ENCODE measurements at places on chromosomes 13 and 19. TPM values are rescaled to one million over a fixed set of nuclear protein-coding genes. Genes with fewer than 3 reads are reported as not detected.

GRCh38 chr13:40582531-40582930, 83.9 kb downstream of the FOXO1 start:
- H3K36me3 ChIP-seq = no peaks in the 10 kb centered on the region
- no peak overlapping the region for H3K4me3 ChIP-seq
- H3K27ac ChIP-seq = no peak overlapping the region
- no peak for DNase-seq
- peaks cover 9% of the 10 kb centered on the region for H3K4me1 ChIP-seq

DNA sequence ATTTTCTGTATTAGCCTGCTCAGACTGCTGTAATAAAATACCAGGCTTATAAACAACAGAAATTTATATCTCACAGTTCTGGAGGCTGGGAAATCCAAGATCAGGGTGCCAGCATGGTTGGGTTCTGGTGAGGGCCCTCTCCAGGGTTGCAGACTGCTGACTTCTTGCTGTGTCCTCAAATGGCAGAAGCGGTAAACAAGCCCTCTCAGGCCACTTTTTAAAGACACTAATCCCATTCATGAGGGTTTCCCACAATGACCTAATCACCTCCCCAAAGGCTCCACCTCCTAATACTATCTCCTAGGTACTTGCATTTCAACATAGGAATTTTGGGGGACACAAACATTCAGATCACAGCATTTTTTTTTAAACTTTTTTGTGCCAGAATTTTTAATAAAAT, 159.3 kb downstream of the PDS5B start:
- H3K27me3 ChIP-seq = no peaks in the 10 kb centered on the region
- H3K36me3 ChIP-seq = no peaks in the 10 kb centered on the region
- H3K4me1 ChIP-seq = no peaks in the 10 kb centered on the region
- no peak overlapping the region for H3K27ac ChIP-seq

The C19orf73 gene
- polyA plus RNA-seq = 5.4 TPM

The MAB21L1 gene
- not detected for polyA plus RNA-seq

- peak within 1 kb of the TSS; percentile 97 for H3K4me3 ChIP-seq
- H3K4me1 ChIP-seq = peaks cover 3% of the 10 kb centered on the region
- H3K27ac ChIP-seq = peak within 1 kb of the TSS; percentile 95
- peak; percentile 62 for DNase-seq
- H3K27me3 ChIP-seq = no peaks in the 10 kb centered on the region
These were observed at the start of gene TSC22D1 for GRCh38 chr13:44575741-44576350. Gene TSC22D1, minus strand, starts transcription at chr13:44576330. Its CDS starts 256 bp downstream, at chr13:44576074.

- H3K27me3 ChIP-seq = no peaks in the 10 kb centered on the region
- H3K27ac ChIP-seq = no peak overlapping the region
- no peaks in the 10 kb centered on the region for H3K4me1 ChIP-seq
- no peak overlapping the region for H3K4me3 ChIP-seq
- DNase-seq = no peak
- no peaks in the 10 kb centered on the region for H3K36me3 ChIP-seq
These were observed 83.5 kb upstream of the ARGLU1 start for GRCh38 chr13:106651442-106651841.

DNA sequence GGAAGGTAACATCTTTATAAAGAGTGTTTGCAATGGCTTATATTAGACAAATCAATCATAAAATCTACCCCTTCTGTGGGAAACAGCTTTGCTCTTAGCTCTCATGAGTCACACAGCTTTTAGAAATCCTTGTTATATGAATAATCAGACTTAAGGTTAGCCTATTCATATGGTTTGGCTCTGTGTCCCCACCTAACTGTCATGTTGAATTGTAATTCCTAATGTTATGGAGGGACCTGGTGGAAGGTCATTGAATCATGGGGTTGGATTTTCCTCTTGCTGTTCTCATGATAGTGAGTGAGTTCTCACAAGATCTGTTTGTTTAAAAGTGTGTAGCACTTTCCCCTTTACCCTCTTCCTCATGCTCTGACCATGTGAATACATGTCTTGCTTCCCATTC, 704.2 kb upstream of the KLHL1 start:
- H3K27ac ChIP-seq = no peak overlapping the region
- DNase-seq = no peak
- no peaks in the 10 kb centered on the region for H3K36me3 ChIP-seq
- no peaks in the 10 kb centered on the region for H3K4me1 ChIP-seq

GRCh38 chr13:76339649-76340048, 546.6 kb downstream of the KCTD12 start:
- no peaks in the 10 kb centered on the region for H3K27me3 ChIP-seq
- H3K4me1 ChIP-seq = no peaks in the 10 kb centered on the region
- H3K36me3 ChIP-seq = no peaks in the 10 kb centered on the region
- no peak overlapping the region for H3K27ac ChIP-seq
- no peak for DNase-seq

- no peaks in the 10 kb centered on the region for H3K4me1 ChIP-seq
- no peaks in the 10 kb centered on the region for H3K27me3 ChIP-seq
- H3K36me3 ChIP-seq = no peaks in the 10 kb centered on the region
- no peak overlapping the region for H3K27ac ChIP-seq
- DNase-seq = no peak
- no peak overlapping the region for H3K4me3 ChIP-seq
These were observed 13.6 kb downstream of the COMP start for GRCh38 chr19:18777301-18778075.

DNA sequence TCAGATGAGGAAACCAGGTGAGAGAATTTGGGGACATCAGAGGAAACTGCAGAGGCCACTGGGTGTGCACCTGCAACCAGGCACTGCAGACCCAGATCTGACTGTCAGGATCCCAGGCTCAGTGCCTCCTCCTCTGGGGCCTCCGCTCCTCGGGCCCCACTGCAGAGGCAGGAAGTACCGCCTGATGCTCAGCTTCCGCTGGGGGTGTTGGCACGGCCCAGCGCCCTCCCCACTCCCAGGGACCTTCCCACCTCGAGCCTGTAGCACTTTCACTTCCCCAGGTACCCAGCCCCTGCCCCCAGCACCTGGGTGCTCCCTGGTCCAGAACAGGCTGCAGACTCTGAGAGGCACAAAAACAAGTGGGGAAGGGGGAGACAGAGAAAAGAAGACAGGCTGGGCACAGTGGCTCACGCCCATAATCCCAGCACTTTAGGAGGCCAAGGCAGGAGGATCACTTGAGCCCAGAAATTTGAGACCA, 1.4 kb upstream of the CD37 start:
- H3K36me3 ChIP-seq = no peaks in the 10 kb centered on the region
- peak; percentile 72 for DNase-seq
- H3K4me1 ChIP-seq = no peaks in the 10 kb centered on the region
- H3K27me3 ChIP-seq = no peaks in the 10 kb centered on the region
- H3K4me3 ChIP-seq = no peak overlapping the region

DNA sequence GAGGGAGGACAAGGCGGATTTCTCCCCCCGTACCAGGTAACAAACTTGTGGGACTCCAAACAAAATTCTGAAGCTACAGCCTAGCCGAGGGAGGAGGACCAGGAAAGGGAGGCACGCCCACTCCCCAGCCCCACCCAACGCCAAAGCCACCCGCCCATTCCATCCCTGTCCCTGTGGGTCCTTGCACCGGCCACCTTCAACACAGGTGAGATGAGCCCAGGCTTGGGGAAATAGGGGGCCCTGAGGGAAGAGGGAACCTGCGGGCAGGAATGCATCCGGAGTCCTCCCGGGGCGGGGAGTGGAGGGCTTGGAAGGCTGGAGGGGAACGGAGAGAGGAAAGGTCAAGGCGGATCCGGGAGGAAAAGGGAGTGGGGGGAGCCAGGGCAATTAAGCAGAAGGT, at the start of gene BEST2:
BEST2 (plus strand) TSS at position 157 of the 400 bp plus-strand sequence. CDS start 802 bp downstream, outside the sequence.
- H3K27ac ChIP-seq = no peak within 1 kb of the TSS
- no peak within 1 kb of the TSS for H3K4me3 ChIP-seq
- H3K27me3 ChIP-seq = no peaks in the 10 kb centered on the region
- no peak for DNase-seq
- no peaks in the 10 kb centered on the region for H3K4me1 ChIP-seq
- peaks cover 3% of the 10 kb centered on the region for H3K36me3 ChIP-seq

The ZNF382 gene
- 2.0 TPM for polyA plus RNA-seq

- no peaks in the 10 kb centered on the region for H3K36me3 ChIP-seq
- no peak overlapping the region for H3K27ac ChIP-seq
- no peak overlapping the region for H3K4me3 ChIP-seq
These were observed 1212.8 kb downstream of the DIAPH3 start for GRCh38 chr13:58950911-58951310.

DNA sequence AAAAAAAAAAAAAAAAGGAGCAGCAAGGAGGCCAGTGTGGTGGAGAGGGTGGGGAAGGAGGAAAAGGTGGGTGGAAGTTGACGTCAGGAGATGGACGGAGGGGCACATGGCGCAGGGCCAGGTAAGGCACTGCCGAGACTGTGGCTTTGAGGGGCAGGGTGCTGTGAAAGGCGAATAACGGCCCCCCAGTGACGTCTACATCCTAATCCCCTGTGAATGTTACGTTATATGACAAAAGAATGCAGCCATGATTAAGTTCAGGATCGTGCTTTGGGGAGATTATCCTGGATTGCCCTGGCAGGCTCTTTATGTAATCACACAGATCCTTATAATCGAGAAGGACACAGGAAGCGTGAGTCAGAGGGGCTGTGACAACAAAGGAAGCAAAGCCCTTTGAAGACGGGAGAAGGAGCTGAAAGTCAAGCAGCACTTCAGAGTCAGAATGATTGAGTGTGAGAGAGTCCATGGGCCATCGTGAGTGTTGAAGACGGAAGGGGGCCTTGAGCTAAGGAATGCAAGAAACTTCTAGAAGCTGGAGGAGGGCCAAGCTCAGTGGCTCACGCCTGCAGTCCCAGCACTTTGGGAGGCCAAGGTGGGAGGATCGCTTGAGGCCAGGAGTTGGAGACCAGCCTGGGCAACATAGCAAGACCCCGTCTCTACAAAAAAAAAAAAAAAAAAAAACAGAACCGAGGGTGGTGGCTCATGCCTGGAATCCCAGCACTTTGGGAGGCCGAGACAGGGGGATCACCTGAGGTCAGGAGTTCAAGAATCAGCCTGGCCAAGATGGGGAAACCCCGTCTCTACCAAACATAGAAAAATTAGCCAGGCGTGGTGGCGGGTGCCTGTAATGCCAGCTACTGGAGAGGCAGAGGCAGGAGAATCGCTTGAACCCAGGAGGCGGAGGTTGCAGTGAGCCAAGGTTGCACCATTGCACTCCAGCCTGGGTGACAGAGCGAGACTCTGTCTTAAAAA, 13.8 kb upstream of the CEACAM16 start:
- no peak overlapping the region for H3K4me3 ChIP-seq
- no peaks in the 10 kb centered on the region for H3K36me3 ChIP-seq
- no peaks in the 10 kb centered on the region for H3K4me1 ChIP-seq

DNA sequence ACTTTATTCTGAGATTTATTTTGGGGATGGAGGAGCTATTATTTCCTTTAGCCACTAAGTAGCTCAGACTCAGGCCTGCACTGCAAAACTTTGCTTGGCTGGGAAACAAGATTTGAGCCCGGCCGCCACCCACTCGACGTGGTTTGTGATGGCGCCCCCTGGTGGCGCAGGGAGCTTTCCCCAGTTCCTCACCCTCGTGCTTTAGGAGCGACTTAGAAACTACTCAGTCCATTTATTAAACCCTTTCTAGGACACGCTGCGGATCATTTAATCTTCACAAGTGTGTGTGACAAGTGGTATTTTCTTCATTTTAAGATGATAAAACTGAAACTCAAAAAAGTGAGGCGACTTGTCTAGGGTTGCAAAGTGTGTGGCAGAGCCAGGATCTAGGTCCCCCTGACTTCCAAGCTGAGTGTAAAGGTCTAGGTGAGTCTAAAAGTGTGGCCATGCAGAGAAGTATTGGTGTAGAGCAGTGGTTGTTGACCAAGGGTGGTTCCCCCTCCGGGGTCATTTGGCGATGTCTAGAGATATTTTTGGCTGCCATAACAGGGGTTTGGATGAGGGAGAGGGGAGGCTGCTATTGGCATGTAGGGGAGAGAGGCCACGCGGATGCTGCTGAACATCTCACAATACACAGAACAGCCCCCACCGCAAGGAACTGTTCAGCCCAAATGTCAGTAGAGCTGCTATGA, 2.2 kb downstream of the CXCL17 start:
- no peaks in the 10 kb centered on the region for H3K36me3 ChIP-seq
- H3K27me3 ChIP-seq = no peaks in the 10 kb centered on the region
- no peak overlapping the region for H3K4me3 ChIP-seq

GRCh38 chr13:99197117-99197651, 3.5 kb upstream of the UBAC2 start:
- no peaks in the 10 kb centered on the region for H3K4me1 ChIP-seq
- H3K27me3 ChIP-seq = no peaks in the 10 kb centered on the region
- no peak for DNase-seq
- H3K4me3 ChIP-seq = no peak overlapping the region
- H3K36me3 ChIP-seq = no peaks in the 10 kb centered on the region

DNA sequence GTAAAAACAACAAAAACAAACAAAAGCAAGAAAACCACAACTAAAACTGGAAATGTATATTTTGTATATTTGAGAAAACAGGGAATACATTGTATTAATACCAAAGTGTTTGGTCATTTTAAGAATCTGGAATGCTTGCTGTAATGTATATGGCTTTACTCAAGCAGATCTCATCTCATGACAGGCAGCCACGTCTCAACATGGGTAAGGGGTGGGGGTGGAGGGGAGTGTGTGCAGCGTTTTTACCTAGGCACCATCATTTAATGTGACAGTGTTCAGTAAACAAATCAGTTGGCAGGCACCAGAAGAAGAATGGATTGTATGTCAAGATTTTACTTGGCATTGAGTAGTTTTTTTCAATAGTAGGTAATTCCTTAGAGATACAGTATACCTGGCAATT, 17.1 kb downstream of the KLF5 start:
- H3K27me3 ChIP-seq = no peaks in the 10 kb centered on the region
- no peak overlapping the region for H3K27ac ChIP-seq
- H3K36me3 ChIP-seq = peaks cover 3% of the 10 kb centered on the region

The CALR gene
- 296 TPM for polyA plus RNA-seq

DNA sequence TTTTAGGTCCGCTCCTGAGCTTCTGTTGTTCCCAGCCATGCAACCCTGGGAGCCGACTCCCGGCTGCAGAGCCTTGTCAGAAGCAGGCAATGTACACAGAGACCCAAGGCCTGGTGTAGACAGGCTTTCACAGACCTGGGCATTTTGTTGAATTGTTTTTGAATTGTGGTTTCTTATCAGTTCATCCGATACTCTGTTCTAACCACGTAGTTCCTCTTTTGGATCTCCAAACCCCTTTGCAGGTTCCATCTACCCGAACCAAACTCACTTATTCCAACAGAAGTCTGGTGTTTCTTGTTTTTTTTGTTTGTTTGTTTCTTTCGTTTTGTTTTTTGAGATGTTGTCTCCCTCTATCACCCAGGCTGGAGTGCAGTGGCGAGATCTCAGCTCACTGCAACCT, 6.3 kb upstream of the NLRP2 start:
- no peaks in the 10 kb centered on the region for H3K36me3 ChIP-seq
- no peak overlapping the region for H3K27ac ChIP-seq
- no peak overlapping the region for H3K4me3 ChIP-seq
- no peaks in the 10 kb centered on the region for H3K4me1 ChIP-seq
- no peak for DNase-seq
- H3K27me3 ChIP-seq = no peaks in the 10 kb centered on the region

- H3K4me1 ChIP-seq = no peaks in the 10 kb centered on the region
- peak within 1 kb of the TSS; percentile 84 for H3K4me3 ChIP-seq
- peaks cover 2% of the 10 kb centered on the region for H3K27me3 ChIP-seq
- no peaks in the 10 kb centered on the region for H3K36me3 ChIP-seq
- DNase-seq = peak; percentile 91
These were observed at the start of gene MIDN for GRCh38 chr19:1248139-1248785. Gene MIDN, plus strand, starts transcription at chr19:1248583. Its CDS starts 1,714 bp downstream, at chr19:1250297.

The ACTMAP gene
- 0.88 TPM for polyA plus RNA-seq

GRCh38 chr13:28576067-28576466, 81.1 kb upstream of the FLT1 start:
- DNase-seq = no peak
- H3K4me1 ChIP-seq = no peaks in the 10 kb centered on the region
- no peak overlapping the region for H3K27ac ChIP-seq
- no peak overlapping the region for H3K4me3 ChIP-seq
- H3K27me3 ChIP-seq = no peaks in the 10 kb centered on the region

The TEX26 gene
- polyA plus RNA-seq = not detected

GRCh38 chr19:1862424-1863327, 703 bp downstream of the KLF16 start:
- H3K27me3 ChIP-seq = no peaks in the 10 kb centered on the region
- DNase-seq = peak; percentile 71
